ENCODE measurements at places on chromosomes 1 and 21. TPM values are rescaled to one million over a fixed set of nuclear protein-coding genes. Genes with fewer than 3 reads are reported as not detected.

The NEK7 gene
- 254 TPM for total RNA-seq

The SPRR2F gene
- total RNA-seq, result not detected

The PTAFR gene
- 1.5 TPM for total RNA-seq

The NADK gene
- 25.3 TPM for total RNA-seq

The EPHX1 gene
- 49.7 TPM for total RNA-seq

The YBX1 gene
- 754 TPM for total RNA-seq

The PLEKHA6 gene
- 28.8 TPM for total RNA-seq

The FCGR1A gene
- total RNA-seq, result 1.2 TPM

The FCRL4 gene
- total RNA-seq, result not detected

The MANEAL gene
- total RNA-seq, result 1.9 TPM

The SLC5A9 gene
- 0.36 TPM for total RNA-seq

The ALG14 gene
- total RNA-seq, result 2.6 TPM

The FGR gene
- 3.5 TPM for total RNA-seq

The PGLYRP3 gene
- not detected for total RNA-seq

The GPATCH2 gene
- 7.0 TPM for total RNA-seq

The ITGB2 gene
- 18.6 TPM for total RNA-seq

The CNR2 gene
- not detected for total RNA-seq

The OPRD1 gene
- not detected for total RNA-seq

The CFAP57 gene
- total RNA-seq, result not detected

The RGS1 gene
- total RNA-seq, result 0.74 TPM

The PEX19 gene
- total RNA-seq, result 97.6 TPM

The AVPR1B gene
- not detected for total RNA-seq

The NMNAT1 gene
- 22.2 TPM for total RNA-seq

The CALML6 gene
- not detected for total RNA-seq

The CATSPERE gene
- 0.58 TPM for total RNA-seq

The ASTN1 gene
- total RNA-seq, result 0.33 TPM

The RASAL2 gene
- total RNA-seq, result 28.3 TPM

The PSMB2 gene
- total RNA-seq, result 39.9 TPM

The PCP4 gene
- 5.4 TPM for total RNA-seq

The SPATA6 gene
- 9.3 TPM for total RNA-seq

The RPRD2 gene
- 22.9 TPM for total RNA-seq

Measured in left ventricle myocardium inferior (tissue), 1 donor.